GM12864 (cell line): ENCODE measurements at places on chromosomes 2 and 18.

DNA sequence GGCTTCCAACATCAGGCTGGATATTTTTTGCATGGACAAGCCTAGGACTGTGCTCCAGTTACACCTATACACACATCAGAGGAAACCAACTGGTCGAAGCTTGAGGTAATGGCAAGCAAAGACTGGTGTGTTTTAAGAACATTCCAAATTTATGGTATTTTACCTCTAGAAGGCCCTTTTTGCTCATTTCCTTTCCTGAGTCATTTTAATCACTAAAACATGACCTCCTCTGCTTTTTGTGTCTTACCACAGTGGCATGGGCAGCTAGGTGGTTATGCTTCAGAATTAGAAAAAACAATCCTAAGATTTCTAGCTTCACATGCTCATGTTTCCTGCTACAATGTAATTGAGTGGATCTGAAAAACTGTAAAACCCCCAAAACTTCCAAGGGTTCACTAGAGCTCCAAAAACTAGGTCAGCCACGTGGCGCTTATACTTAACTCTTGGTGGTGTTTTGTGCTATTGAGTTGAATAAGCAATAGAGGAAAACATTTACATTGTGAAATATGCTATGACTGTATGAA, 30.6 kb upstream of the CHRNA1 start:
- DNase-seq, result no peak

- no peak for DNase-seq
Measured at GRCh38 chr2:41735006-41735405, 312.8 kb upstream of the PKDCC start.

GRCh38 chr2:70779911-70780545, 10.4 kb downstream of the FIGLA start:
- DNase-seq, result no peak

DNA sequence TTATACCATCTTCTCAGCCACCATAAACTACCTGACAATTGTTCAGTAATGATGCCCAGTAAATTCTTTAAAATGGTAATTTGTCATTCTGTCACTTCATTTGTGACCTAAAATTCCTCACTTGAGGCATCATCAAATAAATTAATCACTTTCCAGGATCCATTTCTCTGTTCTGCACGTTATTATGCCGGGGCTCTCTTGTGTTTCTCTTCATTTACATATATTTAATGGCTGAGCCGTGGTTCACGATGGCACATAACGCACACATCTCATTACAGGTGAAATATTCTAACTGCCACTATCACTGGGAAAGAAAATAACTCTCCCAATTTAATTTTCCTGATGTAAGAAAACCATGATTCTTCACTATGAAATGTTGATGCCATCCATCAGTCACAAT, 529.6 kb downstream of the NR4A2 start:
- DNase-seq, result no peak

GRCh38 chr2:75703589-75704287, 7.0 kb downstream of the GCFC2 start:
- no peak for DNase-seq

DNA sequence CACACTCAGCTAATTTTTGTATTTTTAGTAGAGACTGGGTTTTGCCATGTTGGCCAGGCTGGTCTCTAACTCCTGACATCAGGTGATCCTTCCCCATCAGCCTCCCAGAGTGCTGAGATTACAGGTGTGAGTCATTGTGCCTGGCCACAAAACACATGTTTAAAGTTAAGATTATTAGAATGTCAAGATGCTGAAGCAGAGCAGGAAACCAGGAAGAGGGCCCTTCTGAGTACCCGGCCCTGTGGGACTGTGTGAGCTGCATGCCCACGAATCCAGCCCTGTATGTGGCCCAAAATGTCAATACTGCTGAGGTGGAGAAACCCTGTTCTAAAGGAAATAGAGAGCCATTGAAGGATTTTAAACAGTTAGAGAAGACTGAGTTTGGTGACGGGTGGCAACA, 31.0 kb upstream of the REV1 start:
- no peak for DNase-seq

GRCh38 chr18:44411976-44412375, 268.7 kb upstream of the SETBP1 start:
- no peak for DNase-seq

DNA sequence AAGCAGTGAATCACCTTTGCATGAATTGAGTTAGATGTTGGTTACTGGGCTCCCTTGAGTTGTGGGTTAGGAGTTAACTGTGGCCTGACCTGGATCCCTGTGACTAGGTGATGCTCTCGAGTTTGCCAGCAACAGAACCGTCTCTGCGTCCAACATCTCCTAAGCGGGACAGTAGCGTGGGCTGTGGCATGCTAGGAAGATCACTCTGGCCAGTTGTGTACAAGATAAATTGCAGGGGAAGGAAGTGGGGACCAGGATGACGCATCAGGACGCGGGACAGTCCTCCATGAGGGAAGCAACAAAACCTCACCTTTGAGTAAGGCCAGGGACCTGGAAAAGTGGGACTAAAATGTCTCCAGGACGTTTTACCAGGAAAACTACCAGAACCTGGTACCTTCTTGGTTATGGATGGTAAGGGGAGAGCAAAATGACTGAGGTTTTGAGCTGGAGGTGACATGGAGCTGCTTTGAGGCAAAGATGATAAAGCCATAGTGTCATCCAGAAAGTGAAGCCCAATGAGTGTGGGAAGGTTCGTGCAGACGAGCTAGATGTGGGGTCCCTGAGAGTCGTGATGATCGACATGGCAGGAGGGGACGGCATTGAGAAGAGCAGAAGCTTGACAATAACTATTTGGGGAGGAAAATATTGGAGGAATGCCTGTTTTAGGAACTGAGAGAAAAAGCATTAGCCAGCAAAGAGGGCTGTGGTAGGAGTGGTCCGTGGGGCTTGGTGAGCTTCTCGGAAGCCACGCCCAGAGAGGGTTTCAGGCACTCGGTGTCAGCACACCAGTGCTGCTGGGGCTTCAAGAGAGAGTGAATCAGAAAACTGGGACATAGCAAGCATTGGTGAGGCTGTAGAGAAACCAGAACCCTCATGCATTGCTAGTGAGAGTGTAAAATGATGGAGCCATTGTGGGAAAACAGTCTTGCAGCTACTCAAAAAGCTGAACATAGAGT, 95.1 kb downstream of the SMAD7 start:
- no peak for DNase-seq

DNA sequence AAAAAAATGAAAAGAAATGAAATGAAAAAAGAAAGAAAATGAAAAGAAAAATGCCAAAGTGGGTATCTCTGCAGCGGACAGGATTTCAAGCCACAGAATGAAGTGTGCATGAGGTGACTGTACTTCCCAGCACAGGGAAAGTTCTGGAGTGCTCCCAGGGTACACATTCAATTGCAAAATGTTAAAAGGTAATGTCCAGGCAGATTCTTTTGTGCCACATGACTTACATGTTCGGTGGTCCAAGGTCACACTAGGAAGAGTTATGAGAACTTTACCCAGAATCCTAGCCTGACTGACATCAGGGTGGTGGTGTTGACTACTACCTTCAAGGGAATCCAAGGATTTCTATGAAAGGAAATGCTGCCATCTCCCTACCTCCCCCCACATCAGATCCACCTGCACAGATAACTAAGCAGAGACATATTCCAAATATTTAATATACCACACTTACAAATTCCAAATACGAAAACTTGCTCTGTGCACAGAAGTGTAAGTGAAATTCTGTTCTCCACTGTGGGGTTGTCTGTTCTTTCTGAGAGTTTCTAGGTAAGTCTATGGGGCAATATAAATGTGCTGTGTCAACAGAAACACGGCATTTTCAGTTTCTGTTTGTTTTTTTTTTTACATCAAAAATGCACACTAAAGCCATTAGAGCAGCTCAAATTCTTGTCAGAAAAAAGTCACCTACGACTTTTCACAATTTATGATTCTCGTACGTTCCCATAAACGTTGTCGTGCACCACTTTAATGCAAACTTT, 56.6 kb downstream of the CABYR start:
- DNase-seq, result no peak

- DNase-seq, result no peak
Measured at GRCh38 chr2:234595829-234596228, 98.9 kb upstream of the ARL4C start.

DNA sequence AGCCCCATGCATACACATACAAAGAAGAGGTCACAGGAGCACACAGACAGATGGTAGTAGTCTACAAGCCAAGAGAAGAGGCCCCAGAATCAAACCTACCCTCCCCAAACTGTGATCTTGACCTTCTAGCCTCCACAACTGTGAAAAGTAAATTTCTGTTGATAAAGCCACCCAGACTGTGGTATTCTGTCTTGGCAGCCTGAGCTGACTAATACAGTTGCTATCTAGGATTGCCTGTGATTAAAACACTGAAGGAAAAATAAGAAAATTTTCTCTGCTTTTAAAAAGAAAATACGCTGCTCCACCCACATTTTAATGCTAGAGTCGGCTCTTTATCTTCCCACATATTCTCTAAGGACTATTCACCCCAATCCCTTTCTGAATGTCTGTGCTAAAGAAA, 143.7 kb upstream of the TMEM200C start:
- no peak for DNase-seq

GRCh38 chr2:200741468-200742202, 70.1 kb upstream of the BZW1 start:
- DNase-seq, result no peak

DNA sequence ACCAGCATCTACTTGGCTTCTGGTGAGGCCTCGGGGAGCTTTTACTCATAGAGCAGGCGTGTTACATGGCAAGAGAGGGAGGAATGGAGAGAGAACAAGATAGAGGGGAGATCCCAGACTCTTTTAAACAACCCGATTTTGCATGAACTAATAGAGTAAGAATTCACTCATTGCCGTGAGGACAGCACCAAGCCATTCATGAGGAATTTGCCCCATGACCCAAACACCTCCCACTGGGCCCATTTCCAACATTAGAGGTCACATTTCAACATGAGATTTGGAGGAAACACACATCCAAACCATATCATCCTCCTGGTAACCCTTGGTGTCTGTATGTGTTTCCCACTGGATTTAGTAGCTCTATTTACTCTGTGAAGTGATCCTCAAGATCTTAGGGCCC, 249.9 kb upstream of the SP5 start:
- no peak for DNase-seq

GRCh38 chr2:45013229-45014015, 4.2 kb upstream of the SIX2 start:
- no peak for DNase-seq
